Germinal center (tissue), 1 donor: ENCODE measurements at places on chromosomes 12 and 14.

DNA sequence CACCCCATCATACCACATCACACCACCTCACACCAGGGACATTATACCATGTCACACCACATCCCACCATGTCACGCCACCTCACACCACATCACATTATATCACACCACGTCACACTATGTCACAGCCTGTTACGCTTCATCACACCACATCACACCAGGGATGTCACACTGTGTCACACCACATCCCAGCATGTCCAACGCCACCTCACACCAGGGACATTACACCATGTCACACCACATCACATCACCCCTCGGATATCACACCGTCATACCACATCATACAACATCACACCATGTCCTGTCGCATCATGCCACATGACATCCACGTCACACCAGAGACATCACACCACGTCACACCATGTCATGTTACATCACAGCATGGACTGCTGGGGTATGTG lies 235.5 kb downstream of the TMEM121 start:
- DNase-seq = no peak

DNA sequence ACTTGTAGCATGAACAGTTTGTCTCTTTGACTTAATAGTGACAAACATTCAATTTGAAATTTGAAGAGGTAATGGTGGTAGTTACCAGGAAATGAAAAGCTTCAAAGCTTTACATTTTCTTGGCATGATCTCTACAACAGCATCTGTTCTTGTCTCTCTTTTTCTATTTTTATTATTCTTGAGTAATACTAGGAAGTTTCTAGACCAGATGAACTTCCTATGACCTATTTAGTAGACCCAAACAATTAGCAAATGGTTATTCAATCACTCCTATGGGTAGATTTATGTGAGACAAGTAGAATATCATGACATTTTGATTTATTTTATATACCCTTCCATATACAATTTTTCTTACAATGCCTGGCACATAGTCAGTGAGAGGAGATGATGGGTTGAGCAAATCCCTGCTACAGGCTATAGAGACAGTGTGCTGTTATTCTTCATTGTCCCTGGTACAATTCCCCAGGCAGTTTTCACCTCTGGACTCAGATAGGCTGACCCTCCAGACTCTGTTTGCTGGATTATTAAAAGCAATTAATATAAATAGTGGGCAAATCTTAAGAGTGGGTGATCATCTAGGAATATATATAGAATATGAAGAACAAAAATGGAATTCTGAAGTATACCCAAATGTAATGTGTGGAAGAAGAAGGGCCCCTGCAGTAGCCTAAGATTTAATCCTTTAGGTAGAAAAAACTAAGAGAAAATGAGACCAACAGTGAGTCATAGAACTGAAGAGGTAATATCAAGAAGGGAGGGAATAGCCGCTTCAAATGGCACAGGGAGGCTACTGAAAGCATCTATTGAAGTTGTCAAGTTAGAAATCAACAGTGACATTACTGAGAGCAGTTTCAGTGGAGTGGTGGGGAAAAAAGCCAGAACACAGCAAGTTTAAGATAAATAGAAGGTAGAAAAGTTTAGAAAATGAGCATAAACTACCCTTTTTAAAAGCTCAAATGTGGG lies 512.0 kb downstream of the FOXG1 start:
- DNase-seq = no peak

GRCh38 chr12:39006286-39006685 lies 100.9 kb upstream of the CPNE8 start:
- no peak for DNase-seq

DNA sequence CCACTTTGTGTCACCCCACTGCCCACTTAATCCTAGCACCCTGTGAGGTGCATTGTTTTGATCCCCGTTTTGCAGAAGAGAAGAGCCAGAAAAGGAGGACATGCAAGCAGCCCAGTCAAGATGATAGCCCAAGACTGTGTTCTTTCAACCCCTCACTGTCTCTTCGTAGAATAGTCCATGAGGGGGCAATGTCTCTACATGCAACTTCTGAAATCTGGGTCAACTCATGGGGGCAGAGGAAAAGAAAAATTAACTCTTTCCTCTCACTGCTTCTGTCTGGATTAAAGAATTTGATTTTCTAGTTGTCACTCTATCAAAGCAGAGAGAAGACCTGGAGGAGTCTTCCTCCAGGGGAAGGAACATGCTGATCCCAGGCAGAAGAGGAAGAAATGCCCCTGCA lies 229.6 kb upstream of the NOS1 start:
- DNase-seq = no peak

DNA sequence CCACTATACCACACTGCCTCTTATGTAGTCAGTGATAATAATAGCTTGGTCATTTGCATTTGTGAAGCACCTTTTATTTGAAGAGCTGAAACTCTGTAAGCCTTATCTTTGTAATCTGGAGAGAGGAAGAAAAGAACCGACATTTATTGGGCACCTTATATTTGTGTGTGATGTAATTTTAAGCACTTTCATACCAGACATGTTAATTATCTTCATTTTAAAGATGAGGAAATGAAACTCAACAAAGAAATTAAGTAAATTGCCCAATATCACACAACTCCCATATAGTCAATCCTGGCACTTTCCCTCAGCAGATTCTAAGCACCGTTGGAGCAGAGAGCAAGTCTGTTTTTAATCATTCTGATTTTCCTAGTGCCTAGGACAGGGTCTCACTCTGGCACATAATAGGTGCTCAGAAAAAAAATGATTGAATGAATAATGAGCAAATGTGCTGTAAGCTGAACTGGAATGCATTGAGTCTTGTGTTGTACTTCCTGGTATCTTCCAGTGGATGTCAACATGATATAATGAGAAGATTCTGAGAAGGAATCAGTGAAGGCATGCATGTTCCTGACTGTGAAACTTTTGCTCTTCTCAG lies 418.9 kb downstream of the ZFP36L1 start:
- DNase-seq = peak; percentile 59
